ENCODE measurements at places on chromosomes 7 and 10. TPM values are rescaled to one million over a fixed set of nuclear protein-coding genes. Genes with fewer than 3 reads are reported as not detected.

Gene SEMA3E
- 3.2 TPM for polyA plus RNA-seq

Gene PLAC9
- polyA plus RNA-seq, result 28.2 TPM

Gene ZNF746
- polyA plus RNA-seq, result 14.2 TPM

Gene PAX4
- not detected for polyA plus RNA-seq

Gene KIAA1217
- 137 TPM for polyA plus RNA-seq

Gene ADAMTS14
- 1.4 TPM for polyA plus RNA-seq

Gene CEP55
- polyA plus RNA-seq, result 12.6 TPM

Gene CAV1
- polyA plus RNA-seq, result 25.9 TPM

Gene GPR37
- 1.8 TPM for polyA plus RNA-seq

Gene AGR2
- polyA plus RNA-seq, result 34.1 TPM

Gene NANOS1
- polyA plus RNA-seq, result 4.7 TPM
